ENCODE measurements at places on chromosomes 4 and X.

GRCh38 chrX:40383969-40384368, 196.8 kb upstream of the ATP6AP2 start:
- no peak for DNase-seq

- DNase-seq, result no peak
These were observed 145.3 kb downstream of the DTHD1 start for GRCh38 chr4:36426741-36427140.

- no peak for DNase-seq
These were observed 113.8 kb downstream of the CEP44 start for GRCh38 chr4:174397366-174398155.

DNA sequence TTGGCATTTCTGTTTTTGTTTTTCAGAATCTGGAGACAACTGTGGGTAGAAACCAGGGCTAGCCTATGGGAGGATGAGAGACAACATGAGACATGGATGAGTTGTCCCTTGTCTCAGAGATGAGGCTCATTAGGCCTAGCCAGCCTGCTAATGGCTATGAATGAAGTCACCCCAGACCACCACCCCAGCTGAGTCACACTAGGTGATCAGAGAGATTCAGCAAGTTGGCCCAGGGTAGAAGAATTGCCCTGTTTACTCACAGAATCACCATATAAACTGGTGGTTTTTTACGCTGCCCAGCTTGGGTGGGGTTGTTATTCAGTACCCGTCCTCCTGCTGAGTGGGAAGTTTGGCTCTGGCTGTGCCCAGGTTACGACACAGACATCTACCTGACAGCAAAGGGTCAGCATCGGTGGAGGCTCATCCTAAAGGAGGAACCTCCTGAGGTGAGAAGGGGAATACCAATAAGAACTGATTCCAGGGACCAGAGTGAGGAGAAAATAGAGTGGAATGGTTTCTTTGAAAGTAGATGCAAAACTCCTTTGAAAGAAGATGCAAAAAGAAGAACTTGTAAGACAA, 17.2 kb upstream of the ARSJ start:
- no peak for DNase-seq

- no peak for DNase-seq
These were observed 11.8 kb downstream of the UGT2B15 start for GRCh38 chr4:68658672-68659071.

GRCh38 chrX:136754651-136755050, 26.1 kb downstream of the ARHGEF6 start:
- peak; percentile 12 for DNase-seq

- no peak for DNase-seq
These were observed 731.9 kb upstream of the PCDH10 start for GRCh38 chr4:132417220-132417619.

DNA sequence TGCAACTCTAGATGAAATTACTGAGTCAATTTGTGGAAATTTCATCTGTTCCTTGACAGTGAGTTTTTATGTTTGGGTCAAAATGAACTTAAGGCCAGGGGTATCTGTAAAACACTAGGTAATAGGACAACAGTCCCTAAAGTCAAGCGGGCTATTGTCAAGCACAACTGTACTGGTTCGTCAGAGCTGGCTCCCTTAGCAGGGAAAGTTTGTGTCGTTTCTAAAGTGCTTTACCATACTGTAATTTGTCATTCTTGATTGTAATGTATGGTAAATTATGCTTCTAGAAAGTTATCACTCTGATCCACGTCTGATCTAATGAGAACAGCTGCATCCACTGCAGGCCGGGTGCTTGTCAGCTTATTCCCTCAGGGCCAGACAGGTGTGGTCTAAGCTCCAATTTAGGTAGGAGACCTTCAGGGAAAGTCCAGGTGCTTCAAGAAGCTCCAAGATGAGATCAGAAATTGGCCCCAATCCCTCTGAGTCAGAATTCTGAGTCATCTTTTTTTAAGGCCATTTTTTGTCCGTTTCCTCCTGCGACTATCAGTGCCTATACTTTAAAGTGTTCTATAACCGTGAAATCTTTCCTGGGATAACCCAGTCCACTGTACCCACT, 92.2 kb downstream of the PALLD start:
- no peak for DNase-seq

DNA sequence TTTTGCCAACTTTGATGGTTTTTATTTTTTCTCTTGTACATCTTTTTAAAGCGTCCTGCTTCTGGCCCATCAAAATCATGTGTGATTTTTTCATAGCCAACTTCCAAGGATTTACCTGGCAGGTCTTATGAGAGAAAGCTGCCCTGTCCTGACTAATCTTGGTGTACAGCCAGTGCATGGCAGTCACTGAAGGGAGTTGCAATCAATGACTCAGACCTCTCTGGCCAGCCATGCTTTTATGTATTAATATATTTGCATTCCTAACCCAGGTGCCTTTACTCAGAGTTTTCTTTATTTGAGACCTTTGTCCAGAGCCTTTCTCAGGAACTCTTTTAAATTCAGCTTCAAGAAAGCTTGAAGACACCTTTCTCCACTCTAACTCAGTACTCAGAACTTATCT, 691.5 kb upstream of the HTR2C start:
- DNase-seq, result no peak

GRCh38 chr4:126859314-126859713, 773.4 kb upstream of the INTU start:
- DNase-seq, result no peak

- DNase-seq, result no peak
These were observed 192.3 kb downstream of the TLL1 start for GRCh38 chr4:166065324-166065723.

GRCh38 chr4:54728368-54728767, 70.6 kb downstream of the KIT start:
- DNase-seq, result no peak

- no peak for DNase-seq
These were observed 55.3 kb downstream of the FIP1L1 start for GRCh38 chr4:53432528-53433424.

DNA sequence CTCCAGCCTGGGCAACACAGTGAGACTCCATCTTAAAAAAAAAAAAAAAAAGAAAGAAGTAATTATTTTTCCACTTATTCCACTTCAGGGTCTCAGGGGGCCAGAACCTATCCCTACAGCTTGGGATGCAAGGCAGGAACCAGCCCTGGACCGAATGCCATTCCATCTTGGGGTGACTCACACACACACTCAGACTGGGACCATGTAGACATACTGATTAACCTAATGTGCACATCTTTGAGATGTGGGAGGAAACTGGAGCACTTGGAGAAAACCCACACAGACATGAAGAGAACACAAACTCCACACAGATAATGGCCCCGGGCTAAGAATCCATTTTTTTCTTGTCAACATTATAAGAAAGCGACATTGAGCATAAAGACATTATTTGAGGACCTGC, 132.5 kb downstream of the PTTG2 start:
- no peak for DNase-seq

DNA sequence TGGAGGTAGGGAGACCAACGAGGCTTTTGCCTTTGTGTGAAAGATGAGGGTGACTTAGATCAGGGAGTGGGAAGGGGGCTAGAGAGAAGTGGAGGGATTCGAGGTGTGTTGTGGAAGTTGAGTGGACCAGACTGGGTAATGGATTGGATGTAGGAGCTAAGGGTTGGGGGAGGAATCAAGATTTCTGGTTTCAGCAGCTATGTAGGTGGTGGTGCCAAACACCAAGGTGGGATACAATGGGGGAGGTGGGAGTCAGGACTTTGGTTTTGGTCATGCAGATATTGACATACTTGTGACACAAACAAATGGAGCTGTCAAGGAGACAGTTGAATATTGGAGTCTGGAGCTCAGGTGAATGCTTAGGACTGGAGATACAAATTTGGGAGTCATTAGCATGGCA, 71.0 kb downstream of the TSC22D3 start:
- DNase-seq, result no peak

- no peak for DNase-seq
These were observed 270.1 kb downstream of the GALNTL6 start for GRCh38 chr4:172083272-172083671.

- no peak for DNase-seq
These were observed 173.2 kb downstream of the PABPC4L start for GRCh38 chr4:134028421-134028820.

- DNase-seq, result no peak
These were observed 15.8 kb downstream of the RNF212 start for GRCh38 chr4:1097553-1097952.

DNA sequence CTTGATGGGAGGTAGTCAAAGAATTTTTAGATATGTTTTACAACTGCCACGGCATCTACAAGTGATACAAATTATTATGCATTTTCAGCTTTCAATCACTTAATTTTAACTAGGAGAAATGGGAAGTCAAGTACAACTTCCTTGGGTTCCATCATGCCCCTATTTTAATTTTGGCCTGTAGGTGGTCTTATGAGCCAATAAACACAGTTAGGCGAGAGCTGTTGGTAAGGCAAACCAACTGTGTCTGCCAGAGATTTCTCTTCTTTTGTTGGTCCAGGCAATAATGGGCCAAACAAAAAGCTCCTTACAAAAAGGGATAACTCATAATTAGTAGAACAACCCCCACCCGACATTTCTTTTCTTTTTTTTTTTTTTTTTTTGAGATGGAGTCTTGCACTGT, 63.3 kb upstream of the ARX start:
- DNase-seq, result no peak

GRCh38 chr4:137471895-137472294, 60.4 kb downstream of the PCDH18 start:
- no peak for DNase-seq

DNA sequence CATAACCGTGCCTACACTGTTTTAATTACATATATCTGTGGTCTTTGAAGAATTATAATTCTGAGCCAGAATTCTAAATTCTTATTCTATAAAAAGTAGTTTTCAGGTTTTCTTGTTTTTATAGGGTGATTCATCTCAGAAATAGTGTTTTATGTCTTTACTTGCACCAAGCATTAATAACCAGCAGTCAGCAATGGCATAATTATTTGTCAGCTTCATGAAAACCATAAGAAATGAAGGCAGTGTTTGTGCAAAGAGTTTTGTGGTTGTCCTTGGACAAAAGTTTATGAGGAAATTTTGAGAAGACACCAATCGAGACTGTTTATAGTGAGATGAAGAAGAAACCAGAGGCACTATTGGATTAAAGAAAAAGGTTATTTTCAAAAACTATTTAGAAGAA, 37.2 kb downstream of the EDNRA start:
- DNase-seq, result no peak

DNA sequence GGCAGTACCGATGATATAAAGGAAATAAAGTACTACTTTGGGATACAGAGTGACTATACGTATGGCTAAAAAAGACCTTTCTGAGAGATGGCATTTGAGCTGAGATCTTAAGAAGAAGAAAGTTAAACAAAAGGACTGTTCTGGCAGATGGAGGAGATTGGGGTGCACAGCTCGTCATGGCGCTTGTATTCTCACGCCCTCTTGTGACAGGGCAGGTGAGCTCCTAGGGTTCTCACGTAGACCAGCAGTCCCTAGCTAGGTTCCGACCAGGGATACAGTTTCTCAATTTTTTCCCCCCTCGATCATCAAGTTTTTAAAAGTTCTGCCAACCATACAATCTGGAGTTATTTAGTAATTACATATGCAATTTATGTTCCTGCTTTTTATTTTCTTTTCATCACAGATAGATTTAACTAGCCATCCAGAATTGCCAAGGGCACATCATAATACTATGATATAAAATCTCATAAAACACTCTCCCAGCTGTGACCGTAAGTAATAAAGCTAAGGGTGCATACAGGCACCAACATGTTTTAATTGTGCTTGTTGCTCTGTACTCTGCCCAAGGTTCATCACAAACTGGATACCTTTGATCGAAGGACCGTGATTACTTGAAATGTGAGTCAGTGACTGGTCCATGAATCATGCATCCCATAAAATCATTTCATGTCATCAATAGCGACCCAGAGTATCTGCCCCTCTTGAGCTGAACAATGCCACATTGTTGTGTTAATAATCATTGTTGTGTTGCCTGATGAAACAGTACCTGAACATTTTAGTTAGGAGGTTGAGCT, 69.4 kb upstream of the ZNF518B start:
- no peak for DNase-seq

DNA sequence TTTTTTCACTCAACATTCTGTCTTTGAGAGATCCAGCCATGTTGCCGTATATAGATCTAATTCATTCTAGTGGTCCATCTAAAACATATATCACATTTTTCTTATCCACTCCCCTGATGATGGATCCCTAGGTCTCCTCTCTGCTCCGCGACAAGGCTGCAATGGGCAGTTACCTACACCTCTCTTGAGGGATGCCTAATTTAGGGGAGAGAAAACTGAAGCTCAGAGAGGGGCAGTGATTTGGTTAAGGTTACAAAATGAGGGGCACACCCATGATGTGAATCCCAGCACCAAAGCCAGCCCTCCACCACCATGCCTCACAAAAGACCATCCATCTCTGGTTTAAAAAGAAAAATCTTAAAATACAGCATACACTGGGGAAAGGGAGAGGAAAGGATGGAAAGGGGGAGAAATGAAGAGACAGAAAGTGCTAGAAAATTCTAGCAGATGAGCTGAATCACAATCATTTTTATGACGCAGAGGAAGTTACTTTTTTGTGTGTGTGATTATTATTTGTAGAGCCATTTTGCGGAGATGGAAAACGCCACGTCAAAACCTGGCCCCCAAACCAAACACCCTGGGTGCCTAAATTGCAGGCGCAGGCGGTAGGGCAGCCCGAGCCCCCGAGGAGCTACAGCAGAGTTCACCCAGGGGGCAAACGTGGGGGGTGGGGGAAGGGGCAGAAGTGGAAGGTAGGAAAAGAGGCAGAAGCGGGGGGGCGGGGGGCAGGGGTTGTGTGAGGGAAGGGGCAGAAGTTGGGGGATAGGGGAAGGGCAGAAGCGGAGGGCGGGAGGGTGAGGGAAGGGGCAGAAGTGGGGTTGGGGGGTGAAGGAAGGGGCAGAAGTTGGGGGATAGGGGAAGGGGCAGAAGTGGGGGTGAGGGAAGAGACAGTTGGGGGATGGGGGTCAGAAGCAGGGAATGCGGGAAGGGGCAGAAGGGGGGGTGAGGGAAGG, 1.3 kb upstream of the TSPYL2 start:
- DNase-seq, result no peak

DNA sequence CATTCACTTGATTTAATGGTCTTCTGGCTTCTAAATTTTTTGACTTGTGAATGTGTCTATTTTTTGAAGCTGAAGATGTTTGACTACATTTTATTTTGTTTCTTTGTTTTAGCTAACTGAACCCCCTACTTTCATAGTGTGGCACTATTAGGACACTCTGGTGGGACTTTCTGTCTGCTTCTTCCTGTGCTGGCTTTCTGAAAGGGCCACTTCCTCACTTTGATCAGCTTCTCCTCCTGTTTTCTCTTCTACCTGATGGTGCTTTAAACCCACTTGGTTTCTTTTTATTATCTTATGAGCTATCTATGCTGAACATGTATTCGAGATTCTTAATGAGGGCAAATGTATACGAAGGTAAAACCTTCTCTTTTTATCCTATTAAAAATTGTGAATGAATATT, 186.1 kb upstream of the CASK start:
- no peak for DNase-seq

GRCh38 chrX:33307911-33308354, 96.6 kb upstream of the DMD start:
- DNase-seq, result no peak

DNA sequence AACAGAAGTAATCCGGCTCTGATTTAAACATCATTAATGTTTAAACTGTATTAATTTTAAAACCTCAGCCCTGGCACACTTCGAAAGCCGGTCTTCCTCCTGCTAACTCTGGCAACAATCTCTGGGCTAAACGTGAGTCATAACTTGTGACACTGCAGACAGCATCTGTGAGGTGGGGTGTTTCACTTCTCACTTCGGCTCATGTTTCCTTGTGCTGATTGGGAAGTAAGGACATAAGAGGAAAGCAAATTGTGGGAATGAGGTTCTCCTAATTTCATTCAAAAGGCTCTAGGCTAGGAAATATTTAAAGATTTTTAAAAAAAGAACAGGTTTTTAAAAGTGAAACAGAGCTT, 139.9 kb upstream of the USP9X start:
- DNase-seq, result no peak

- no peak for DNase-seq
These were observed 56.1 kb downstream of the CCSER1 start for GRCh38 chr4:90183254-90183653.
